Ovary (tissue), 10 donors: ENCODE measurements at places on chromosomes 11 and 22. TPM values are rescaled to one million over a fixed set of nuclear protein-coding genes. Genes with fewer than 3 reads are reported as not detected.
A peak's percentile ranks its signal among the peaks of the same experiment; 100 is the strongest.

GRCh38 chr22:41831828-41832552 lies 915 bp upstream of the SREBF2 start:
- no peak for DNase-seq

GRCh38 chr11:83051760-83052671 lies 19.7 kb downstream of the RAB30 start:
- peak; percentile 64 for DNase-seq

DNA sequence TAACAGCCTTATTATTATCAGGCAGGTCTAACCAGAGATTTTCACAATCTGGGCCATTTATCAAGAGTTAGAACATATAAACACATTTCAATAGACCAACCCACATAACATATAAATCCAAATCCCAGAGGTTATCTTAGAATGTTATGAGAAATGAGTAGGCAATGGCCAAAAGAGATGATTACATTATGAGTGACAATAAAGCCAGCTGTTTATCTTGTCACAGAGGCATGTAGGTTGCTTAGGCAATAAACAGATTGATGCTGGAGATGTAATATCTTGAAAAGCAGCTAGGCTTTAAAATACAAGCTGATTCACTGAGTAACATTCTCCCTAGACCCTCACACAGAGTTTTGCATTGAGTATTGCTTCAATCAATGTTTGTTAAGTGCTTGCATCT lies 148.5 kb upstream of the SESN3 start:
- DNase-seq: no peak

DNA sequence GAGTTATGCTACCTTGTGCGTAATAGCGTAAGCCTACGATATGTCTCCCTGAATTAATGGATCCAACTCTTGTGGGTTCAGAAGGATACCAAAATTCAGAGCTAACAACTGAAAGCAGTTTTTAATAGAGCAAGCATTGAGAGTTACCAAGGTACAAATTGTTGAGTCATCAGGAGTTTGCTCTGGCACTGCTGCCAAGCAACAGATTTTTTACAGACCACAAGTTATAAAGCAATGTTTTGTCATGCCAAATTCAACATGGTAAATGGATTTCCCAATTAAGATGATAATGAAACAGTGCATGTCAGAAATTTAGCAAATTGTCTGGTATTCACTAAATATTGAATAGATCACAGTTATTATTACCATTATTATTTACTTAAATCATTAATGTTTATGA lies 295.6 kb downstream of the NELL1 start:
- DNase-seq: no peak

- DNase-seq: no peak
Measured at GRCh38 chr22:43923191-43923590, 414 bp upstream of the PNPLA3 start.

- no peak for DNase-seq
Measured at GRCh38 chr22:31333641-31334040, 12.5 kb downstream of the PATZ1 start.

NEFH gene
- total RNA-seq: 11.7 TPM

OR8A1 gene
- total RNA-seq: not detected

CHST1 gene
- 6.0 TPM for total RNA-seq

DNA sequence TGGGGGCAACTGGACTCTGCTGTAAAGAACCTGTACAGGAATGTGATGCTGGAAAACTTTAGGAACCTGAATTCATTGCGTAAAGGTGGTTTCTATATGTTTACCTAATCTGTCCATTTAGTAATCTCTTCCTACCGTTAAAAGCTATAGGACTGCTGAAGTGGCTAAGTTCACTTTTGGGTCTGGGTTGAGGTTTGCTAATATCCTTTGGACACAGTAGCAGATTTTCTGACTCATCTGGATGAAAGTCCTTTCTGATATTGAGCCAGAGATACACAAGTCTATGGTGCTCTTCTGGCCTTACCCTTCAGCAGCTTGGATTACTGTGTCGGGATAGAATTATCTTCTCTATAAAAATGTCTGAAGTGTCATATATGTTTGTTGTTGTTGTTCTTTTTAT lies 16.9 kb downstream of the ZNF215 start:
- no peak for DNase-seq

DNA sequence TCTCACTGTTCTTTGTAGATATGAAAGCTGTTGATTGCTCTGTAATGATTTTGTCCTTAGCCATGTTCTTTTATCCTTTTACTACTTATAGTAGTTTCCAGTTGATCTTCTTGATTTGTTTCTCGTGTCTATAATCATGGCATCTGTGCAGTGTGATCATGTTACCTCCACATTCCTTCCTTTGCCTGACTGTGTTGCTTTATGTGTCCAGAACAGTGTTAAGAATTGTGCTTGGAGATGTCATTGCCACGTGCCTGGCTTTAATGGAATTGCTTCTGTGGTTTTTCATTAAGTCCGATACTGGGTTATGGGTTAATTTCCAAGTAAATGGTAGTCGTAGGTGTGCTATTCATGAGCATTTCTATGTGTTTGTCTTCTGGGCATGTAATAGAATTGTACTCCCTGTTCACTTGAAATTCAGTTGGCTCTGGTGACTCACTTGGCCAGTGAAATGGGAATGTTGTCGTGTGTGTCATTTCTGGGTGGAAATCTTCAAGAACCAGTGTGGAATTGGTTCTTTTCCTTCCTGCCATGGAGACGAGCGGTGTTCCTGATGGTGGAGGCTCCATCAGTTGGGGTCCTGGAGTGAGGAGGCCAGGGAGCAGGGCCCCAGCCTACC lies 6.8 kb downstream of the GTSE1 start:
- no peak for DNase-seq

DNA sequence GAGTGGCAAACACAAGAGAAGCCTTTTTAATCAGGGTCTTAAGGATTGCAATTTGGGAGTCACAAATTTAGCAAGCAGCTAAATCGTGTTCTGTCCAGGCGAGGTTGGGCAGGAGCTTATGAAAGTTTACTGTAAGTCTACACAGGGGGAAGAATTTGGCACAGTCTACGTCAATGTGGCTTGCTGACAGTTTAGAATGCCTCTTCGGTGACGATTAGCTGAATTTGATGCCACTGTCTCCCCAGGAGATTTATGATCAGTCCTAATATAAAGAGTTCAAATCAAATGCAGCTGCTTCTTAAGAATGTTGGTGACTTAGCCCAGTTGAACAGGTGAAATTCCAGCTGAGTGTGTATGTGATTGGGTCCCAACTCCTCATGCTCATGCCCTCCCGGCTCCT lies 114.1 kb upstream of the CLPB start:
- no peak for DNase-seq

- no peak for DNase-seq
Measured at GRCh38 chr11:13143486-13144297, 133.9 kb upstream of the BMAL1 start.

ZBTB16 gene
- total RNA-seq: 150 TPM

GRCh38 chr11:83120327-83120726 lies 36.6 kb upstream of the PCF11 start:
- no peak for DNase-seq

- no peak for DNase-seq
Measured at GRCh38 chr11:28481616-28482480, 373.7 kb downstream of the METTL15 start.

FDXACB1 gene
- 1.7 TPM for total RNA-seq

DNA sequence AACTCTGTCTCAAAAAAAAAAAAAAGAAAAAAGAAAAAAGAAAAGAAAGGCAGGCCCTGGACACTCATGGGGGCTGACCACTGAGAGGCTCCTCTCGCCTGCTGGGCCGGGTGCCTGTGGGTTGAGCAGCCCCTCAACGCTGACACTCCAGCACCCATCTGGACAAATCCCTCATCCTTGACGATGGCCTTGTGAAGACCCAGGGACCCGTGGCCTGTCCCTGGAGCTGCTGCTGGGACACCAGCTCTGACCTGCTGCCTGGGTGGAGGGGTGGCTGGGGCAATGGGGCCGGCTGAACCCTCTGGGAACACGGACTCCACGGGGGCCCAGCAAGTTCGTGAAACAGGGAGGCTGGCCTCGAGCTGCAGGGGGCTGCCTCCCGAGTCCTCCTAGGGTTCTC lies 10.5 kb upstream of the BID start:
- no peak for DNase-seq
